Hematopoietic multipotent progenitor cell treated with erythropoietin and hydrocortisone succinate and interleukin-3 and kit ligand, for 17 days (in vitro differentiated cells): ENCODE measurements at places on chromosomes 12 and 14.
A peak's percentile ranks its signal among the peaks of the same experiment; 100 is the strongest.

- DNase-seq, result no peak
Observed at GRCh38 chr12:14545144-14546124, 22.2 kb downstream of the PLBD1 start.

DNA sequence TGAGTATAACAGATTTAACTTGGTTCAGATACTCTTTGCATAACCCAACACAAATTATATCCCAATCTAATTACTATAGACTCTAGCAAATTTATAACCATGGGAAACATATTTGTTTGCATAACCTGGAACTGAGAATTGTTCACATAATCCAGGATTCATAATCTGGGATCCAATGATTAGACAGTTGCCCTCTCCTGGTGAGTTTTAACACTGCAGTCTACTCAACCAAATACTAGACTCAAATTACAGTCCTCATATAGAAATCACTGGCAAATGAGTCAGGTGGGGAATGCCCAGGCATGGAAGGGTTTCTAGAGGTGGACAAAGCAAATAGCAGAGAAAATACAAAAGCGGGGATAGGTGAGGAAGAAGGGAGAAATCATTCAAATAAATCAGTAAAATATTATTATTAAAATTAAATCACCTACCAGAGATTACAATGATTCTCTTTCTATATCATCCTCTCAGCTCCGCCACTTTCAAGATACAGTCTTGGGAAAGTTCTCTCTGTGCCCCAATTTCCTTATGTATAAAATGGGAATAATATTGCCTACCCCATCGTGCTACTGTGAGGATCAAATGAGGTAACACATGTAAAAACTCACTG lies 9.4 kb downstream of the GCH1 start:
- DNase-seq, result peak; percentile 45

DNA sequence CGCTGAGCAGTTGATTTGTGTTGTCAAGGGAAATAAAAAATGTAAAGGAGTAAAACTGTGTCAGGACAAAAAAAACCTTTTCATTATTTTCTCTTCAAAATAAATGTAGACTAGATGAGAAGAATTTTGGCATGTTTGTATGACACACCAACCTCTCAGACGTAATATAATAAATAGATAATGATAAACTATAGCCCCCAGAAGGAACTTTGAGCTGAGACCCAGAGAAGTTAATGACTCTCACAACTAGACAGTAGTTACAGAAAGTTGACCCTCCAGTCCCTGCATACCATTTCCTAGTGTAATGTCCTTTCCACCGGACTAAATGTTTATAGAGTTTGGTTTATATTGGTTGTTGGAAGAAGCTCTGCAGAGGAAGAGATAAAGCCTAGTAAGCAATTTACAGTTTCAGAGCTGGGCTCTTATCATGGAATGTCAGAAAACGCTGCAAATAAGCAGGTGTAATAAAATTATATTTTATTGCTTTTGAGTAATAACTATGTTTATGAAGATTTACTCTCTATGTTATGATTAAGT lies 97.3 kb downstream of the TRHDE start:
- DNase-seq, result no peak

GRCh38 chr12:111334393-111334915 lies 34.4 kb downstream of the PHETA1 start:
- no peak for DNase-seq

DNA sequence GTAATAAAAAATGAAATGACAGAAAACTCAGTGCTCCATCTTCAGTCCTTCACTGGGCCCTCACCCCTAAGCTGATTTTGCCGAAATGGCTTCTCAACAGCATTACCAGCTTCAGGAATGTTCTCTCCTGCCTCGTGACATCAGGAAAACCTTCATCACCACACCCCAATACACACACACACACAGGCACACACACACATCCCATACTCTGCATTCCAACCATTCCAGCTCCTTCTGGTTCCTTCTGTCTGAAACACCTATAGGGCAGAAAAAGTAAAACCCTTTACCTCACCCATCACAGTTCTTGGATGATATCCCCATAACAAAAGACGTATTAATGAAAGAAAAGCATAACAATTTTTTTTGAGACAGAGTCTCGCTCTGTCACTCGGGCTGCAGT lies 75.9 kb downstream of the CCDC60 start:
- DNase-seq, result no peak

DNA sequence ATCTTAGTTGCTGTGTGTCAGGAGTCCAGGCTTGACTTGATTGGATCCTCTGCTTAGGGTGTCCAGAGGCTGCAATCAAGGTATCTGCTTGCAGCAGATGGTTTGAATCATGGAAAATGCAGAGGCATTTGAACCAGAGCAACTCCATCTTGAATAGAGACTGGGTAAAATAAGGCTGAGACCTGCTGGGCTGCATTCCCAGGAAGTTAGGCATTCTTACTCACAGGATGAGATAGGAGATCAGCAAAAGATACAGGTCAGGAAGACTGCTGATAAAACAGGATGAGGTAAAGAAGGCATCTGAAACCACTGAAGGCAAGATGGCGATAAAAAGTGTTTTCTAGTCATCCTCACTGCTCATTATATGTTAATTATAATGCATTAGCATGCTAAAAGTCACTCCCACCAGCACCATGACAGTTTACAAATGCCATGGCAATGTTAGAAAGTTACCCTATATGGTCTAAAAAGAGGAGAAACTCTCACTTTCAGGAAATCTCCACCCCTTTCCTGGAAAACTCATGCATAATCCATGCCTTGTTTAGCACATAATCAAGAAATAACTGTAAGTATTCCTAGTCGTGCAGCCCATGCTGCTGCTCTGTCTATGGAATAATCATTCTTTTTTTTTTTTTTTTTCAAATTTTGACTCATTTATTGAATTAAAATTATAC lies 218.3 kb upstream of the CPNE8 start:
- DNase-seq, result no peak

GRCh38 chr12:62146318-62146717 lies 113.9 kb upstream of the USP15 start:
- no peak for DNase-seq

DNA sequence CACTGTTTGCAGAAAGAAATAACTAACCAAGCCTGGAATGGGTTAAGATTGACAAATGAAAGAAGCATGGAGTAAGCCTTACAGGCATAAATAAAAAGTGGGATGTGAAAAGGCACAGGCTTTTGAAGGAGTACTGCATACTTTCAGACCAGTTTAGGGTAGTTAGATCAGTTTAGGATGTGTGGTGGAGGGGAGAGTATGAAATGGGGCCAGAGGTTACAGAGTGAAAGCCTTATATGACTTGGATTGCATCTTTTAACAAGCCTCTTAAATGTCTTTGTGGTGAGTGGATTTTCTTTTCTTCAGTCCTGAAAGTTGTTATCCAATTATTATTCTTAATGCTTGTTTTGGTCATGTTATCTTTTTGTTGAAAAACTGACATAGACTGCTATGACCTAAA lies 52.2 kb upstream of the TRHDE start:
- no peak for DNase-seq

- peak; percentile 76 for DNase-seq
Observed at GRCh38 chr12:112116232-112117060, 7.9 kb upstream of the NAA25 start.

DNA sequence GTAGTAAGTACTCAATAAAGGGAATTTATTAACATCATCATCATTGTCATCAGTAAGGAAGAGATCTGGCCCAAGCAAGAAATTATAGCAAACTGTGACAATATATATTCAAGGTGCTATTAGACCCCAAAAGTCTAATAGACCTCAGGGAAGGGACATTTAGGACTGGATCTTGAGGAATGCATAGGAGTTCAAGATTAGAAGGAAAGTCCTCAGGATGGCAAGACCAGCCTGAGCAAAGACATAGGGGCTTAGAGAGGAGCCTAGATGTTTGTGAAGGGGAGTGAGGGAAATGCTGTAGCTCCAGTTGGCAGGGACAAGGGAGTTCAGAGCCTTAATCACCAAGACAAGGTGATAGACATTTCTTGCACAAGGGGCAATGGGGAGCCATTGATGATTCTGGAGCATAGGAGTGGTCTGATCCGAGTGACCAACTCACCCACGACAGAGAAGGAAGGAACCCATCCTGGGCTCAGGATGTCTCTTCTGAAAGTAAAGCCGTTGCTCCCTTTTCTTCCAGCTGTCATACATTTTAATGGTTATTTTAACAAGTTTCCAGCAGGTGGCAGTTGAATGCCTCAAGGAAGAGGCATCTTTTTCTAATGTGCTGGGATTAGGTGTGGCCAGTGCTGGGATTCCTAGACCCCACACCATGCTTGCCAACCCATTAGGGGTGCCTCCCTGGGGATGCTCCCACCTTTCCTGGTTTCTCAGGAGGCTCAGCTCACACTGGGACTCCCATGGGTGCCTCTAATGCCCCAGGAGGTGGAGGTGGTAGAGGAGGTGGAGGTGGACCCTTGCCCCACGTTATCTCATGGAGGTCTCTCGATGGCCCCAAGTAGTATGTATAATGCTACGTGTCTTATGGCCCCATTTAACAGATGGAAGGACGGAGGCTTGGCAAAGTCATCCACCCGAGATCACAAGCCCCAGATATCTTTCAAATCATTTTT lies 37.8 kb downstream of the PHETA1 start:
- DNase-seq, result peak; percentile 7

- no peak for DNase-seq
Observed at GRCh38 chr12:126926023-126926594, 1340.9 kb upstream of the TMEM132C start.

DNA sequence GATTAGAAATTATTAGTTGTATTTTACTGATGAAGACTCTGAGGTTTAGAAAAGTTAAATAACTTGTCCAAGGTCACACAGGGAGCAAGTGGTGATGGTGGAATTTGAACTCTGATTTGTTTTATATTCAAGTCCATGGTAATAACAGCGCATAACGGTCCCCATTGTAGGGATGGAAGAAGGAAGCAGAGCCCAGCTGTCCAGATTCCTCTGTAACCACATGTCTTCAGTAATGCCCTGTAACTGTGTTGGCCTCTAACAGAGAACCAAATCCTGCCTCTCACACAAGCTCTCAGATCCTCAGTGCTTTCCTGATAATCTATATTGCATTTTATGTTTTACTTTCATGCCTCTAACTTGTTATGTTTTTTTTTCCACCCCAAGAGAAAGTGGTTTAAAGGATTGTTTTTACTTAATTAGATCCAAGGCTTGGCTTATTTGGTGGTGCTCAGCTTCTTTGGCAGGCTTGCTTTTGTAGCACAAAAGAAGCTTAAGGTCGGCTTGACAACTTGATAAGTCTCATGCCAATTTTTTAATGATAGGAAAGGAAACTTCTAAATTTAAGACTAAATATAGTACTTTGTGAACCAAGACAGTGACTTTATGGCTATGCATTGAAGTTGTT lies 105.1 kb upstream of the SEL1L start:
- DNase-seq, result no peak

DNA sequence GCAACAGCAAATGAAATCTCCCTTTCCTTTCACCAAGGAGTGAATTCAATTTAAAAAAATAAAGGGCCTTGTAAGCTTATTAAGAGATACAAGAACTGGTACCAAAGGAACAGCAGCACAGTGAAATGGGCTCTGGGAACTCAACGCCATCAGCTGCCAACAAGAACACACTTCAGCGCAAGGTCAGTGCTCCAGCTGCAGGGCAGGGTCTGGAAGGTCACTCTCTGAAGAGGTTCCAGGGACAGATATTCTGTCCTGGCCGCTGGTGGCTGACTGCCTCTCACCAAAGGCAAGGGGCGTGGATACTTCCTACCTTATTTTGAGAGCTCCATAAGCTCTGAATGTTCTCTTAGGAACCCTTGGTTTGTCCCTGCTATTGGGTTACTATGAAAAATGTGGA lies 186.6 kb downstream of the CALM1 start:
- no peak for DNase-seq

- no peak for DNase-seq
Observed at GRCh38 chr12:64610660-64611340, 505 bp downstream of the RASSF3 start.

- no peak for DNase-seq
Observed at GRCh38 chr14:64948612-64949210, 6.2 kb upstream of the GPX2 start.

- DNase-seq, result no peak
Observed at GRCh38 chr12:6953442-6954315, 2.5 kb downstream of the PTPN6 start.

- no peak for DNase-seq
Observed at GRCh38 chr12:11829764-11830194, 180.3 kb downstream of the ETV6 start.

DNA sequence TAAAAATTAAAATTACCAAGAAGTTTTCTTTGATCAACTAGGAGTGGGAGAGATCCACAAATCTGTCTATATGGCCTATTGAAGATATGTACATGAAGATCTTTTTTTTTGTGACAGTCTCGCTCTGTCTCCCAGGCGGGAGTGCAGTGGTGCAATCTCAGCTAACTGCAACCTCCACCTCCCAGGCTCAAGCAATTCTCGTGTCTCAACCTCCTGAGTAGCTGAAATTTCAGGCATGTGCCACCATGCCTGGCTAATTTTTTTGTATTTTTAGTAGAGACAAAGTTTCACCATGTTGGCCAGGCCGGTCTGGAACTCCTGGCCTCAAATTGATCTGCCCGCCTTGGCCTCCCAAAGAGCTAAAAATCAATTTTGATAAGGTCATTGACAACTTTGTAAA lies 4.6 kb upstream of the NFATC4 start:
- DNase-seq, result no peak

DNA sequence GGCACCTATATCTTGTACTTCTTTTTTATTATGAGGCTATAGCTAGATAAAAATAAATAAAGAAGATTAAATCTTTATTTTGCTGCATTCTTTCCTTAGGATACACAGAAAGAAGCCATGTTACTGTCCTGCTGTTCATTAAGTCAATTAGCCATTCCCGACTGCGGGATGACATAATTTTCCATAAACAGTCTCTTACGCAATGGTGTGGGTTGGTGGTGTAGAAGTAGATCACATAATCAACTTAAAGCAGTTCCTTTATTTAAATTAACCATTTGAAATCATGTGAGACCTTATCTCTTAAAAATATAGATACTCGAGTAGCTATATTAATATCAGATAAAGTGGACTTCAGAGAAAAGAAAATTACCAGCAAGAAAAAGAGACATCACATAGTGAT lies 40.2 kb downstream of the TAOK3 start:
- no peak for DNase-seq

GRCh38 chr12:133220521-133220920 lies 15.2 kb downstream of the ANHX start:
- no peak for DNase-seq

- DNase-seq, result no peak
Observed at GRCh38 chr14:23865502-23865901, 88.1 kb upstream of the DHRS4 start.

DNA sequence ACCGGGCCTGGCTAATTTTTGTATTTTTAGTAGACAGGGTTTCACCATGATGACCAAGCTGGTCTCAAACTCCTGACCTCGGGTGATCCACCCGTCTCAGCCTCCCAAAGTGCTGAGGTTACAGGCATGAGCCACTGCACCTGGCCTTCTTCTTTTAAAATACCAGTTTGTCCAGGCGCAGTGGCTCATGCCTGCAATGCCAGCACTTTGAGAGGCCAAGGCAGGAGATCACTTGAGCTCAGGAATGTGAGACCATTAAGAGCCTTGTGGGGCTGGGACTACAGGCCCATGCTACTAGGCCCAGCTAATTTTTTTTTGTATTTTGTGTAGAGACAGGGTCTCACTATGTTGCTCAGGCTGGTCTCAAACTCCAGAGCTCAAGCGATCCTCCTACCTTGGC lies 8.1 kb upstream of the PEBP1 start:
- no peak for DNase-seq

GRCh38 chr12:126419131-126419530 lies 1353.9 kb downstream of the AACS start:
- DNase-seq, result no peak

GRCh38 chr12:13101821-13102375 lies 1.6 kb downstream of the GSG1 start:
- no peak for DNase-seq

- no peak for DNase-seq
Observed at GRCh38 chr14:64035143-64035542, 182.3 kb downstream of the SYNE2 start.
